ENCODE measurements at places on chromosomes 5 and 9.

DNA sequence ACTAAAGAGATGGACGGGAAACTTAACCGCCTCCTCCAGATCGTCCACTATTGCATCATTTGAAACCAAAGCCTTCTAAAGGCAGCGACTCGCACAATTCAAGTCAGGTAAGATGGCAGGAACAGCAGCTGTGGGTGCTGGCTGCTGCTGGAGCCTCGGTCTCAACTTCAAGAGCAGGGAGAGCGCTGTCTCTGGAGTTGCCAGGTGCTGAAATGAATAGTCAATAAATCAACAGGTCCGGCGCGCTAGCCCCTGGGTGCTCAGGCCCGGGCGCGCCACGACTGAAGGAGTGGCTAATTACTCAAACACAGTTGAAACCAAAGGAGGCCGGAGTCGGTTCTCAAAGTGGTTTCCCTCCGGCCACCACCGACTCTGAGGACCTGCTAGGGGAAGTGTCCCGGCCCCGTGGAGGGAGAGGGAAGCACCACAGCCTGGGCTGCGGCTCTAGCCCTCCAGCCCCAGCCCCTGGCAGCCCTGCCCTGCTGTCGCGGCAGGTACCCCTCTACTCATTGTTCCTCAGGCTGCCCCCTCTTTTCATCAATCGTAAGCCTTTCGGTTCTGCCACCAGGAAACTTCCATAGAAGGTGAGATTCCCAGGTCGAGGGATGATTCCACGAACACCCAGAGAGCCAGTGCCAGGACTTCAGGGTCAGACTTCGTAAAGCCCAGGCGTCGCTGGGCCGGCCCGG is 804 bp downstream of the TTC39B start:
- DNase-seq: peak; percentile 60

GRCh38 chr9:34140853-34141252 is 14.4 kb upstream of the DCAF12 start:
- no peak for DNase-seq

GRCh38 chr9:97307091-97307490 is 368 bp upstream of the CCDC180 start:
- peak; percentile 20 for DNase-seq

GRCh38 chr9:93864032-93864431 is 91.1 kb downstream of the BARX1 start:
- DNase-seq: no peak

DNA sequence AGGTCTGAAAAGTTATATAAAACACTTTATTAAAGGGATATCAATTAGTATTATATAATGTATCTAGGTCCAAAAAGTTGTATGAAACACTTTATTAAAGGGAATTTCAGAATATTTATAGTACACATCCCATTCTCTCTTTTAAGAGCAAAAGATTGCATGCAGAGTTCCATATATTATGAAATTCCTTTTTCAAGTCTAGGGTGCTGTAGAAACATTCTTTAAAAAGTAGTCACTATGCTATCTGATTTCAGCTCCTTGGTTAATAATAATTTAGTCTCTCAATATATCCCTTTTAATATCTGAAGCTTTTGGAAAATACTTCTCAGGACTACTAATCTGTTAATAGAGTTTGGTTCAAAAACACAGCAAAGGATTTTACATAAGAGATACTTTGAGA is 1496.1 kb upstream of the C9orf72 start:
- no peak for DNase-seq

DNA sequence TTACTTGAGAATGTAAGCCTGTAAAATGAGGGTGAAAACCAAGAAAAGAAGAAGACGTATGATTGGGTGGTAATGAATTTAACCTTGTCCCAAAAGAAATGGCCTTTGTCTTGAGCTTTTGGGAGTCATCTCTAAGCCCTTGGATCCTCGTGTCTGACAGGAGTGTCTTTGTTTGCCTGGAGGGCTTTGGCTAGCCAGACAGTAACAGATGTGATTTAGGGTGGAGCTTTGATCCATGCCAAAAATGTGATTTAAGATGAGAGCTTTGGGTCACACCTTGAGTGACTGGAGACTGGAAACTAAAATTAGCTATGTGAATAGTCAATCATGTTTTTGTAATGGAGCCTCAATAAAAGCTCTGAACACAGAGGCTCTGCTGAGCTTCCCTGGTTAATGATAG is 25.9 kb upstream of the ZFAND5 start:
- peak; percentile 36 for DNase-seq

DNA sequence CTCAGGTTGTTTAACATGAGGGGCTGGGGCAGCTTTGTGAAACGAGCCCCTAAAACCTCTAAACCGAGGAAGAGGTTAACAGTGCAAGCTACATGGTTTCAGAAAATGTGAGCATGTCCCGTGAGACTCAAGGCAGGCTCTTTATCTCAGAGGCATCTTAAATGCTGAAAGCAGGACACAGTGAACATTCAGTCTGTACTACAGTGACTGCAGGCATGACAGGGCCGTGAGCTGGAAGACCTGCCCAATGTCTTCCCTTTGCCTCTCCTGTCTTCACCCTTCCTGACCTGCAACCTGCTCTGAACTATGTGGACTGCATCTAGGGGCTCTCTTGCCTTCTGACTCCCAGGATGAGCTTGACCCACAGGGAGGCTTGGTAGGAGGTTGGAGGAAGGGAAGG is 58.3 kb downstream of the PRLR start:
- no peak for DNase-seq

- DNase-seq: peak; percentile 33
Observed at GRCh38 chr5:158560170-158560569, 539.5 kb downstream of the EBF1 start.

DNA sequence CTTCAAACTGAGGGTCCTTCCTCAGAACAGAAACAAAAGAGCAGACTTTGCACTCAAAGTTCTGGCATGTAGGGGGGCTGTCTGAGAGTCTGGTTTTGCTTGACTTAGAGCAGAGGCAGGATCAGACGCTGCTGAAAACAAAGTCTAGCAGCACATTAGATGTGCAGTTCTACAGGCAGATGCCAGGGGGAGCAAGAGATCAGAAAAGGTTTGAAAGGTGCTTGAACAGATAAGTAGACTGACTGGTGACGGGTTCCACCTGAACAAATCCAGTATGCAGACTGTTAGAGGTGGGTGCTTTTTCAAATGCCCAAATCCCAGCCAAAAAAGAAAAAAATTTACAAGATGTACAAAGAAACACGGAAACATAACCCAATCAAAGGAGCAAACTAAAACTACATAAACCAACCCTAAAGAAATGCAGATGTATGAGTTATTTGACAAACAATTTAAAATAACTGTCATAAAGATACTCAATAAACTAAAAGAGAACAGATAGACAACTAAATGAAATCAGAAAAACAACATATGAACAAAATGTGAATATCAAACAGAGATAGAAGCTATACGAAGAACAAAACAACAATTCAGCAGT is 194.7 kb upstream of the FREM1 start:
- peak; percentile 36 for DNase-seq

DNA sequence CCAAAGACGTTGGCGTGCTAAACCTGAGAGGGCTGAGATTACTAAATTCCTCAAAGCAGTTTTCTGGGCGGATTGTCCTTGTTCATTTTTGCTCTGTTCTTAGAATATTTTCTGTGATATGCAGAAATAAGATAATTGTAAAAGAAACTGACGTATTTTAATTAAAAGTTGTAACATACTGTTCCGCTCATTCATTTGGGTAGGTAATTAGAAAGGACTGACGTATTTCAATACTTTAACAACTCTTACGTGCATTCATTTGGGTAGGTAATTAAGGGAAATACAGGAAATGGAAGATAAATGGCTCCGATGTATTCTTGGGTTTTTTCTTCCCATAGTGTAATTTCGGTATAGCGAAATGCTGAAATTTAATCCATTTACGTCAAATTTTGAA is 1.1 kb downstream of the OSTF1 start:
- DNase-seq: no peak

GRCh38 chr5:94778732-94779131 is 160.3 kb downstream of the SLF1 start:
- no peak for DNase-seq

DNA sequence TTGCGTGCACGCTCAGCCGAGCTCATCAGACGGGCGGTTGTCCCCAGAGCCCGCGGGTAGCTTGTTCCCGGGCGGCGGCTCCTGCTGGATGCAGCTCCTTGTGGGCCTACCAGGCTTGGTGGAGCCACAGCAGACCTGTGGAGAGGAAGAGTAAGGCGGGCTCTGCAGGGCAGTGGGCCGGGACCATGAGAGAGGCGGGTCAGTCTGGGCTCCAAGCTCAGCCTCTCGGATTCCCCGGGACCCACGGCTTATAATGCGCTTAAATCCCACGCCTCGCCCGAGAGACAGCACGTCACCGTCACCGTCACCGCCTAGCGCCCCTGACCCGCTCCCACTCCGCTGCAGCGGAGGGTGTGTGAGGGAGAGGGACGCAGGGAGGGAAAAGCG is 1.9 kb upstream of the ANKRD18A start:
- DNase-seq: no peak

DNA sequence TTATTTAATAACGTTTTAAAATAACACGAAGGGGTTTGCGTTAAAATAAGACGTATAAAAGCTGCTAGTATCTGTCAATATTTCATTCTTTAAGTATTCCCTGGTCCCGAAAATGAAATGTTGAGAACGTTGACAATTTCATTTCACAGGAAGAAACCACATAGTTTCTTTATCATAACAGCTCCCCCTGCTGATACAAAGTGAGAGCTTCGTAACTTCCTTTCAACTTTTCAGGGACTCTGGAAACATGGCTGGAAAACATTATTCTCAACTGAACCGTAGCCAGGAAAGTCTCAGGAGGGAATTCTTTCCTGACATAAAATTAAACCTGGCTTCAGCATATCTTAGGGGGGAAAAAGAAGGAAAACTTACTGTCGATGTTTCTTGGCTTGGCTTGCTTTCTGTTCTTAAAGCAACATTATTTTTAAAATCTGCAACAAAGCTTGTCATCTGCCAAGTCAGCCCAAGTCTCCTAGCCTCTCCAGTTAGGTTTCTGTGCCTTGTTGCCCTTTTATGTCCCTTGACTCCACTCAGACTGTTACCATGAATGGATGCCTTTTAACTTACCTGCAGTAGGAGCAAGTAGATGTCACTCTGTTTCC is 122.9 kb upstream of the DAB2 start:
- peak; percentile 81 for DNase-seq

DNA sequence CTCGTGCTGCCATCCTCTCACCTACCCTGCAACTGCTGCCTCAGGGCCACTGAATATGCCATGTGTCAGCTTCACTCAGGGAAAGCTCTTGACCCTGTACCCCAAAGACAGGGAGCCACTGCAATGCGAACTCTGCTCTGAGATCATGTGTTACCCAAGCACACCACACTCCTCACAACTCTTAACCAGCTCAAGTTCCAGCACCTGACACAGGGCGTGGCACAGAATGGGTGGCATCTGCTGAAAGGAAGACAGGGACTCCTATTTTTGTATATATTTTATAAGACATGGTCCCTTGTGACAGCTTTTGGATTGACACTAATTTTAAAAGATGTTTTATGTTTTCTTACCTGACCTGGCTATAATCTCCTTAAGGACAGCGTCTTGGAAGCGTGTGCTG is 10.7 kb downstream of the PHYKPL start:
- peak; percentile 80 for DNase-seq

DNA sequence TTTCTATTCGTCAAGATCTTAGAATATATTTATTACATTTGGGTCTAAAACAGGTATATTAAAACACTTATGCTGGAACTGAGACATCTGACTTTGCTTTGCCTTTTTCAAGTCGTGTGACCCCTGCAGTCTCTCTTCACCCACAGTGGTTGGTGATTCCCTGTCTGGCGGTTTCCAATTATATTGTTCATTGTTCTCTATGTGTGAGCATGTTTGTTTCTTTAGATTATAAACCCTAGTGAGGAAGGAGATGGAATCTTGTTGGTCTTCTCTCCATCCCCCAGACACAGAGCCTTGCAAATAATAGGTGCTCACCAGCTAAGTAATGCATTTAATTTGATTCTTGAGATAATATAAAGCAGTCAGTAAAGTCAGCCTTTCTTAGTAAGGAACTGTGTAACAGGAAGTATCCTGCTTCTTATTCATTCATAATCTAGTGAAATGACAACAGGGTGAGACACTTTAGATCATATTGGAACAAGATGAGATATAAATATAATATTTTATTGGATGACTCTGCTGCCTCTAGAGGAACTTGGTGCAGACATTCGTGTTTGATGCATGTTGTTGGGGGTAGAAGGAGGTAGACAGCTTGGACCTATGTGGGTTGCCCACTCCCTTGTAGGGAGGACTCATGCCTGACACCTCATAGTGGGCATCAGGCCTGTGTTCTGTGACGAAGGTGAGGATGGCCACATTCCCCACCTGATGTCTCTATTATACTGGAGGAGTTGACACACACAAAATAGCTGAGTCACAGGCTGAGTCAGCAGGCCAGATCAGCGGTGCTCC is 88.1 kb downstream of the FGF1 start:
- peak; percentile 65 for DNase-seq

DNA sequence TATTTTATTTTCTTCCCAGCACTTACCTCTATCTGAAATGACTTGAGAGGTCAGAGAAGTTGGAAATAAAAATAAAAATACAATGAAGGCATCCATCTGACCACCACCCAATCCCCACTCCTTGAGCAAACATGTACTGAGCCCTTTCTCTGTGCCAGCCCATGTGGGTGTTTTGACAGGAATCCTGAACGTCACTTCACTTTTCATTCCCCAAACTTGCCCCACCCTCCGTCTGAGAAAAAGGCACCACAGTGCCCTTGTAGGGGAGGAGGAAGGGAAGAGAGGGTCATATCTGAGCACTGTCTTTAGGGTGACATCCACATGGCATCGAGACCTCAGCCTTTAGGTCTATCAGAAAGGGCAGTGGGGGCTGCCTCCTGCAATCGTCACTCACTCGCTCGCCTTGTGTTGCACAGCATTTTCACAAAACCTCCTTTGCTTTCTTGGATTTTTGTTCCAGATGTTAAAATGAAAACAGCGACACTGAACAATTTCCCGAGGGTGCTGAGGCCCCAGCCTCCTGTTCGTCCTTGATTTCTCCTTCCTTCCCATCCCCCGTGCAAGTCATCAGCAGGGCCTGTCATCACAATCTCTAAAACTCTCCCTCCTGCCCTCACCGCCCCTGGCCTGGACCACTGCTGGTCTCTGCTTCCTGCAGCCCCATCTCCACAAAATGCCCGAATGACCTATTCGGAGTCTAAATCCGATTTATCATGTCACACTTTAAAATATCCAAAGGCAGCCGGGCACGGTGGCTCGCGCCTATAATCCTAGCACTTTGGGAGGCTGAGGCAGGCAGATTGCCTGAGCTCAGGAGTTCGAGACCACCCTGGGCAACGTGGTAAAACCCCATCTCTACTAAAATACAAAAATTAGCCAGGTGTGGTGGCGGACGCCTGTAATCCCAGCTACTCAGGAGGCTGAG is 13.0 kb downstream of the HIGD2A start:
- DNase-seq: no peak

GRCh38 chr5:130796902-130797301 is 368.2 kb downstream of the HINT1 start:
- DNase-seq: peak; percentile 1

DNA sequence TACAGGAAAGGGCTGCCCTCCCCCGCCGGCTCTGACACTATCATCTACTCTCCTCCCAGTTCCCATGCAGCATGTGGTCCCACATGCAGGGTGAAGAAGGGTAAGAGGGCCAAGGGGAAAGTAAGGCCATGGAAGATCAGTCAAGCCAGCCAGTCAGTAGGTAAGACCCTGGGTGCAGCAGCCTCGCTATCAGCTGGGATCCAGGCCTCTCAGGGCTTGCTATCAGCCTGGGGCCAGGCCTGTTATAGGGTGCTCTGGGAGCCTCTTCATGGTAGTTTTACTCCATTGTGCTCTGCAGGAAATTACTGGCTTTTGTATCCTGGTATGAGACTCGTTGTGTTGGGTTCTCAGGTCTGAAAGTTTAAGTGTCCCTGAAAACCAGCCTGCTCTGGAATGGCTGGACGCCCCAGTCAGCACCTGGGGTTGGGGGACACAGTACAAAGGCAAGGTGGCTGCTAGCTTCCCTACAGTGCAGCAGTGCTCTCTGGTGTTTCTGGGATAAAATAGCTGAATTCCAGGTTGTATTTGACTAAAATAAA is 21.4 kb downstream of the SLC22A4 start:
- DNase-seq: no peak

Measured in myocyte (in vitro differentiated cells).